ENCODE measurements at places on chromosomes 13 and 19.

GRCh38 chr19:12789904-12790619, 1.2 kb upstream of the JUNB start:
- no peak for DNase-seq

DNA sequence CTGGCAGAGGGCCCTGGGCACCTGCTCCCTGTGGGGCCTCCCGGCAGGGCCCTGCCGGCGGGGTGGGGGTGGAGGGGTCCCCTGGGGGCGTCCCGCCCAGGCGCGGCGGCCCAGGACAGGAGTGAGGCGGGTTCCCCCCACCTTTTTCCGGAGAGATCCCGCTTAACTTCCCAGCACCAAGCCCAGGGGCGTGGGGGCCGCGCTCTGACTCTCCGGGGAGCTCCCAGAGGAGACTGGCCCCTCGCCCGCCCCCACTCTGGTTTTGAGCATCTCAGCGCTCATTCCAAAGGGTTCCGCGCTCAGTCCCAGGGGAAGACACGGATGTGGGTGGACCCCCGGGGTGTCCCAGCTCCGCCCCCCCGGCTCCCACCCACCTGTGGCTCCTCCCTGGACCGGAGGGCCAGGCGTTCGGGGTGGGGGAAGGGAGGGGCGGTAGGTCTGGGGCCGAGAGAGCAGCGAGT, 476 bp downstream of the C2CD4C start:
- no peak for DNase-seq

DNA sequence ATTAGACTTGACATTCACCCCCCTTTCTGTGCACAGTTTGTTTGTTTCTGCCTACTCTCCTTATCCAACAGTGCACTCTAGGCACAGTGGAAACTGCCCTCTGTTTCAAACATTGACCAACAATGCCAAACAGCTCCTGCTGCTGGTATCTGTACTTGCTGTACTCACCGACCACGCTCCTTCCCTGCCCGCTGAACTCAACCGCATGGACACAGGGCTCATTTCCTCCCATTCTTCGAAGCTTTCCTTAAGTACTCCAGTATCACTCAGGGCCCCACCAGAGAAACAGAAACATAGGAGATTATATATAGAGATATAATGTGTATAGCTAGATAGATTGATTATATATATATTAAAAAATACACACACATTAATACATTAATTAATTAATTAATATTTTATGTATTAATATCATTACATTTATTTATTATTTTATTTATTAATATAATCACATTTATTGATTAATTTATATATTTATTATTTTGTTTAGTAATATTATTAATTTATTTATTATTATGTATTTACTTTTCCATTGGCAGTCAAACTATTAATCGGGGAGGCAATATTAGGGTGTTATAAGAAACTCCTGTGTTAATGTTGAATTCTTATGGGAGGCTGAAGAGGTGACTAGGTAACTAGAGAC, 1528.2 kb downstream of the EFNB2 start:
- DNase-seq, result no peak

- DNase-seq, result peak; percentile 35
These were observed at the start of gene MTMR6 for GRCh38 chr13:25286969-25287961. Gene MTMR6 (minus strand): TSS chr13:25287488. CDS start chr13:25287247, 241 bp downstream.

- DNase-seq, result no peak
These were observed 891.7 kb upstream of the MIR17HG start for GRCh38 chr13:90455823-90456222.

DNA sequence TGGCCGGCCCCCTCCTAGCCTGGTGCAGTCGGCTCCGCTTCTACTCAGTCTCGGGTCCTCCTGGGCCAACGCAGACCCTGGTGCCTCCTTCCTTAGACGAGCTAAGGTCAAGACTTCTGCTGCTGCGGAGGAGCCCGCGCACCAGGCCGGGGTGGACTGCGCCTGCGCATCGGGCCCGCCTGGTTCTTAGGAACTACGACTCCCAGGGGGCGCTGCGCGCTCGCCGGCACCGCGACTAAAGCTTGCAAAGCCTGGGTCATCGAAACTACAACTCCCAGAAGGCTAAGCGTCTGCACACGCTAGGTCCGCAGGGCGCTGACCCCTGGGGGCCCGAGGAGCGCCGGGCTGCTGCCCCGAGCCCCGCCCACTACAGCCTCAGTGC, at the start of gene ZNF835:
Gene ZNF835 (minus strand): TSS at position 145 of the 382 bp plus-strand sequence. CDS start 6,559 bp downstream, outside the sequence.
- no peak for DNase-seq

- peak; percentile 43 for DNase-seq
These were observed at the start of gene GPATCH1 for GRCh38 chr19:33080761-33081681. Gene GPATCH1 (plus strand): TSS chr19:33081181. CDS start chr19:33081194, 13 bp downstream.

All from cortex of kidney (tissue), 1 donor.